ELF-1 (cell line): ENCODE measurements at places on chromosomes 1 and 21.

GRCh38 chr1:154157520-154158306 is 2.8 kb upstream of the NUP210L start:
- DNase-seq: peak; percentile 86

DNA sequence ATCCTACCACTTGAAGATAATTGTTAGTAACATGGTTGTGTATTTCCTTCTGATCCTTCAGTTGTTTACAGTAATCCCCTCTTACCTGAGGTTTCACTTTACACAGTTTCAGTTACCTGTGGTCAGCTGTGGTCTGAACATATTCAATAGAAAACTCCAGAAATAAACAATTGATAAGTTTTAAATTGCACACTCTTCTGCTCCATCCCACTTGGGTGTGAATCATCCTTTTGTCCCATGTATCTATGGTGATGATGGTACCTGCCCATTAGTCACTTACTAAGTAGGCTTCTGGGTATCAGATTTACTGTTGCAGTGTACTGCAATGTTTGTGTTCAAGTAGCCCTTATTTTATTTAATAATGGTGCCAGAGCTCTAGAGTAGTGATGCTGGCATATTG is 62.5 kb downstream of the OSBPL9 start:
- no peak for DNase-seq

DNA sequence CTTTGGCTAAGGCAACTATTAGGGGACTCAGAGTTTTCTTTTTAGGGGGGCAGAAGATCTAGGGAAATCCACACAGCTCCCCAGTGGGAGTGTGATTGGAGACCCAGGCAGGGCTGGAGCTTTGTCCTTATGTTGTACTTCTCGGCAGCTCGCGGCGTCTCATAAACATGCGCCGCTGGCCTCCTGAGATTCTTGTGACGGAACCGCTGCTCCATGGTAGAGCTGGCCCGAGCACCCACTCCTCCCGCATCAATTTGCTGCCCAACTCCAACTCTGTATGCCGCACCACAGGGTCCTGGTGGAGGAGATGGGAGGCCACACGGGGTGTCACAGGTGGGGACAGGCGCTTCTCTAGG is 143.9 kb downstream of the GALNT2 start:
- DNase-seq: no peak

DNA sequence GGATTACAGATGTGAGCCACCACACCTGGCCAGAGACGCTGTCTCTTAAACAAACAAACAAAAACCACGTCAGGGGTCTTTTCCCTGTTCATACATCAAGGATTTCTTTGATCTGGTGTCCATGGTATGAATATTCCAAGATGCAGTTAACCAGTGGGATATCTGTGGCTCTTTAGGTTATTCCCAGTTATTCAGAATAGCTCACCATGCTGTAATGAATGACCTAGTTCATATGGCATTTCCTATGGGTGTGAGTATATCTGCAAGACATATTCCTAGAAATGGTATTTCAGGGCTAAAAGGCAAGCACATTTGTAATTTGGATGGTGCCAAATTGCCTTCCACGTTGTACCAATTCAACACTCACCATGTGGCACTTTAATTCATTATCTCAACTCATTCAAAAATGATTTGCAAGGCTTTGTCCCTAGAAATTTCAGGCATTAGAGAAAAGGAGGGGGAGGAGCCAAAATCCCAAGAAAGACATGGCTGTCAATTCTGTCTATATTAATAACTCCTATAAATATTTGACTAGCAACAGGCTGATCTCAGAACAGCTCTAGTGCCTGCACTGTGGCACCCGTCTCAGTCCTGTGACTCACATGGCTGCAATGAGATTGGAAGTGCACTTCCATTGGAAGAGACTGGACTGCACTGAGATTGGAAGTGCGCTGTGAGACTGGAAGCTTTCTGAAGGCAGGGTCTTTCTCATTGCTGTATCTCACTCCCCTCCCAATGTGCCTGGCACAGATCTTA is 6.0 kb upstream of the STMN1 start:
- DNase-seq: no peak

DNA sequence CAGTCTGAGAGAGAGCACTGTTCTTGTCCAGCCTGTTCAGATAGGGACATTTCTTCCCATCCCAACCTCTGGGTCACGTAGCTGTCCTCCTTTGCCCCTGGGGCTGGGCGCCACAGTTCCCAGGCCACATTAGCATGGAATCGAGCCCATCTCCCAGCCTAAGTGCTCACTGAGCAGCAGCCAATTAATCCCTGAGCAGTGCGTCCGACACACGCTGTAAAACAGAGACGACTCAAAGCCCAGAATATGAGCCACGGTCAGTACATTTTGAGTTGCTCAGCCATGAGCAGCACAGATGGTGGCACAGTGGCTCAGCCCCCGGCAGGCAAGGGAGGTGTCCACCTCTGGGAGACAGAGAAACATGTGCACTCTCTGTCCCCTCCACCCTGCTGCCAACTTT is 267.4 kb downstream of the NPHP4 start:
- no peak for DNase-seq

DNA sequence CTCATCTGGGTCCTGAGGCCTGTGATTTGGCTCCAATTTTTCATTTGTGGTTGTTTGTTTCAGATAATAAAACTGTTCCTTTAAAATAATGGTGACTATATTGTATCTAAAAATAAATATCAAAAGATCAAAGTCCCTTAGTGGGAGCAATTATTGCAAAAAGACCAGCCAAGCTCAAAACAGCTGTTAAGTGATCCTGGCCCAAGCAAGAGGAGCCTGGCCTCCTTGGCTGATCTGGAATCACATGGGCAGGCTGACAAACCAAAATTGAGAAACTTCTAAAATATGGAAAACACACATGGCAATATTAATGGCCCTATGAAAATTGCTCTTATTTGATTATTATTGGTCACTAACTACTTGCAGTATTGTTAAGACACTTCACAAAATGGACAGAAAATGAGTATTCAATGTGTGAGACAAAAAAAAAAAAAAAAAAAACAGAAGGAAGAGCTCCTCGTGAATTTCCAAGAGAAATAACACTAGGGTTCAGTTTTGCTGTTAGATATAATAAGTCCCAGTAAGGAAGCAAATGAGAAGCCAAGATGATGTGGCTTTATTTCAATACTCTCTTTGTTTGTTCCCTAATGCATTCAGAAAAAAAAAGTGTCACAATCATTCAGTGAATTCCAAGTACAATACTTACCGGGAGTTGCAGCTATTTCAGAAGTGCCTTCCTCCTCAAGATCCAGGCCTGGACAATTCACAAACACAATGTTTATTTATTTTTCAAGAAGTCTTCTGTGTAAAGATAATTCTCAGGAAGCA is 105.1 kb downstream of the SEC16B start:
- no peak for DNase-seq

DNA sequence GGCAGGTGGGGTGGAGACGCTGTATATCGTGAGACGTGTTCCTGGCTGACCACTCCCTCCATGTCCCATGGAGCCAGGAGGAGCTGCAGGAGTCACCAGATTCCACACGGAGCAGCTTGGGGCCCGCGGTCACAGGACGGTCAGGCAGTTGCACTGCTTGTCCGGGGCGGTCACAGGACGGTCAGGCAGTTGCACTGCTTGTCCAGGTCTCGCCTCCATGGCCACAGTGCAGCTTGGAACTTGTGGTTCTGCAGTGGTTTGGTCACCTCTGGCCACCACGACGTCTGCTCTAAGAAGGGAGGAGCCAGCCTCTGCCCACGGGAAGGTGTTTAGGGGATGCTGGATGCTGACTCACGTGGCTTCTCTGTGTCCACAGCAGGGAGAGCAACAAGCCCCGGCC is 33.0 kb downstream of the SLX9 start:
- DNase-seq: no peak

- DNase-seq: no peak
Measured at GRCh38 chr1:43781574-43781973, 74.2 kb downstream of the ST3GAL3 start.

DNA sequence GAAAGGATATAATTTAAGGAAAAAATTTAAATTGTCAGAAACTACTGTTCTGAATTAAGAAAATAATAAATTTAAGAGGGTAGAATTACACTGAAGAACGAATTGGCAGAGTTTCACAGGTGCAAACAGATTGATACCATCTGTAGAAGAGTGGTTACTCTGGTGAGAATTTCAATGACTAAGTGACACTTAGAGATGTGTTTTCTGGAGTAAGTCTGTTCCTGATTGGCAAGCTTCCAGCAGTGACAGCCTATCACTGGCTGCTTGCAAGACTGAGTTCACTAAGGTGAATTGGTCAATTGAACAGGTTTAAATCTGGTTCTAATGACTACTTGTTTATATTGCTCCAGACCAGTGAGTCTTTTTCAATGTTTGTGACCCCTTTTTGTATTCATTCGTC is 838.2 kb upstream of the RGS18 start:
- no peak for DNase-seq

DNA sequence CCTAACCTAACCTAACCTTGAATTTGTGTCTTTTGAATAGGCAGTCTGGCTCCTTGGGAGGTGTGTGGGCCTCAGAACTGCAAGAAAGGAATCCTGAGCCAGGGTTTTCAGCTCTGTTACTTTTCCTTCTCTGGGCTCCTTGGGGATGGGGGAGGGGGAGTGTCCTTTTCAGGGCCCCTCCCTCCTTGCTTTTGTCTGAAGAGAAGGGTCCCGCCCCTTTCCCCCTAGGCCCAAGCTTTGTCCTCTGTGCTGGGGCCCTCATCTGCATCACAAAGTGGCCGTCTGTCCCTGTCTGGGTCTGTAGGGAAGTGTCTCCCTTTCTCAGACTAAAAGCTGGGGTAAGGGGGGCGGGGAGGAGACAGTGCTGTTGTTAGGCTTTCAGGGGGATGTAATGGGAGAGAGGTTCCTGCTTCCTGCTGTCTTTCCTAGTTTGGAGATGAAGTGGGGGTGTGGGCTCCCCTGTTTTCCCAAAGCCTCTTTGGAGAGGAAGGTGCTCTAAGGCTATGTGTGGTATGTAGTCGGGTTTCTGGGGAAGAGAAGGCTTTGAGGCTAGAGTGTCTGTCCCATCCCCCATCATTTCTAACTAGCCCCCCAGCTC is 3.1 kb downstream of the AGO1 start:
- DNase-seq: peak; percentile 98

DNA sequence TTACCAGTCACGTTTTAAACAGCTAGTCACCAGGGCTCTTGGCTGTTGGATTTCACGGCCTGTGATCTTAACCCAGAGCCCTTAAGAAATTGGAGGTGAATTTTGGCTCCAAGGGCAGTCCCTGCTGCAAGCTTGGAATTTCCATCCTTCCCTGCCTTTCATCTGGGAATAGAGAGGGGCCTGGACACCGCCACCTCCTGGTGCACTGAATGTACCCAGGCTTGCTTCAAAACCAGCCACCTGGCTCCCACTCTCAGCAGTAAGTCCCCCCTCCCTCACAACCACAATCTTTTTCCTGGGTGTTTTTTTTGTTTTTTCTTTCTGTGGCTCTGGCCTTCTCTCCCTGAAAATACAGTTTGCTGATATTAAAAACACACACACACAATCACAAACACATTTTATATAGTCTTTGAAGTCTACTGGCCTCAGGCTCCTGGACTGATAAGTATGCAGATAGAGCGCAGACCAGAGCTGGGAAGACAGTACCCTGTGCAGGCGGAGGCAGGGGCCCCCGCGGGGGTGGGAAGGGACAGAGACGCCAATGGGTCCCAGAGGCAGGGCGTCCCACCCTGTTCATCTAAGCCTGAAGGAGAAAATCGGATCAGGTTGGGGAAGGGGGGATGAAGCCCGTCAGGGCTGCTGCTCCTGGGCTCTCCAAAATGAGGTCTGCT is 65.8 kb upstream of the IGSF21 start:
- peak; percentile 69 for DNase-seq

GRCh38 chr1:177219554-177220458 is 49.0 kb downstream of the BRINP2 start:
- DNase-seq: no peak

DNA sequence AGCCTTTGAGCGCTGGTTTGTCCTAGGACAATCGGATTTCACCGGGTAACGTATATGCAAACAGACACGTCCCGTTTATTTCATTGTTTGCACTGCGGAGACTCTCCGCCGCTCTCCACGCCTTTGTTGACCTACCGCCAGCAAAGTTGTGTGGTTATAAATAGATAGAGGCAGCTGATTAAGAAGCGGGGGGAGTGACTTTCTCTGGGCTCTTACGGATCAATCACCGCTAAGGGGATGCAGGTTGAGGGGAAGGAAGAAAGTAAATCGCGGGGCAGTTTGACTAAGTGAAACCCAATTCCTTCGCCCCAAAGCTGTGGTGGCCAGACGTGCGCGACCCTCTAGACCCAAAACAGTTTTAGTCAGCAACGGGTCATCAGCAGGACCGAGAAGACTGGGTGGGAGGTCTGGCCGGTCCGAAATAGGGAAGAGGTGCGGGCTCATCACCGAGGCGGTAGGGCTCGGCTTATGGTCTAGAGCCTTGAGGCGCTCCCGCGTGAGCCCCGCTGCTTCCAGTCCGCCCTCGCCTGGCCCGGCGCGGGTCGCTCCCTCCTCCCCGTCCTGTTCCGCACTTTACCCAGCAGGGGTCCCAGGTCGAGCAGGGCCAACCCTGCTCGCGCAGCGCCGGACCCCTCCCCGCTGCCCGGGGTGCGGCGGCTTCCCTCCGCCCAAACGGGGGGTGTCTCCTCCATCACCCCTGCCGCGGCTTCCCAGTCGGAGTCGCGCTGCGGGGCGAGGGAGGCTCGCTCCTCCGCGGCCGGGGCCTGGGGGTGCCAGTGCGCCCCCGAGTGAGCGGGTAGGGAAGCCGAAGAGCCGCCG is 120.8 kb upstream of the RRP15 start:
- DNase-seq: peak; percentile 85

GRCh38 chr1:68347415-68347814 is 102.3 kb downstream of the RPE65 start:
- DNase-seq: no peak

GRCh38 chr1:183480971-183481441 is 8.7 kb downstream of the SMG7 start:
- no peak for DNase-seq

GRCh38 chr21:45228171-45228641 is 59.5 kb downstream of the POFUT2 start:
- DNase-seq: peak; percentile 60

DNA sequence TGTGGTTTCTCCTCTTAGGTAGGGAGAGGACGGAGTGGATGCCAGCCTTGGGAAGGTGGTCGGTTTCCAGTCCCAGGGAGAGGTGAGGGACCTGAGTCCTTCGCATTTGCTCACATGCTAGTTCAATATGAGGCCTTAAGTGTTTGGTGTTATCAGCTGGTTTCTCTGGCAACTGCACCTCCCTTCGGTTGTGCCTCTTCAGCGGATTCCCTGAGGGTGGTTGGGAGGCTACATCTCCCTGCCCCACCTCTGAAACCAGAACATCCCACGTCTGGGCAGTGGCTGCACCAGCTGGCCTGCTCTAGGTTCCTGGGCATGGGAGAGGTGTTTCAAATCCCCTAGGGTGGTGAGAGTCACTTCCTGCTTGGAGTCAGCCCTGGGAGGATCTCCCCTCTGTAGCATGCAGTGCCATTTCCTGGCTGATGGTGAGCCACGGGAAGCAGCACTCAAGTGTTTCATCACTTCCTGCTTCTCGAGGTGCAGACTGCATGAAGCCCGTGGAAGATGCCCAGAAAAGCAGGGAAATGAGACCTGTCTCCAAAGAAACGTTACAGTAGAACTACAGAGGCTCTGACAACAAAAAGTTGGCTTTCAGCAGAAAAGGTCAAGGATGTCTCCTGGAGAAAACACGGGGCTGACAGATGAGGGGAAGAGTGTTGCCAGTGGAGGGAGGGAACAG is 4.5 kb downstream of the TMEM125 start:
- DNase-seq: no peak

- DNase-seq: no peak
Measured at GRCh38 chr1:19066874-19067181, 110.4 kb upstream of the IFFO2 start.

- peak; percentile 67 for DNase-seq
Measured at GRCh38 chr1:26154750-26155149, 4.1 kb upstream of the FAM110D start.
